ENCODE measurements at places on chromosomes 1 and 21.
A peak's percentile ranks its signal among the peaks of the same experiment; 100 is the strongest.

GRCh38 chr1:150061632-150062101 lies 5.9 kb upstream of the VPS45 start:
- no peak overlapping the region for H3K4me3 ChIP-seq
- no peaks in the 10 kb centered on the region for H3K36me3 ChIP-seq
- H3K4me1 ChIP-seq: peaks cover 7% of the 10 kb centered on the region
- DNase-seq: no peak
- peak overlapping the region; percentile 35 for H3K27ac ChIP-seq
- H3K27me3 ChIP-seq: no peaks in the 10 kb centered on the region

- no peaks in the 10 kb centered on the region for H3K27me3 ChIP-seq
- H3K4me1 ChIP-seq: no peaks in the 10 kb centered on the region
- no peaks in the 10 kb centered on the region for H3K36me3 ChIP-seq
- no peak overlapping the region for H3K27ac ChIP-seq
- H3K4me3 ChIP-seq: no peak overlapping the region
- DNase-seq: no peak
These were observed 252.5 kb upstream of the C1orf105 start for GRCh38 chr1:172167796-172168596.

GRCh38 chr1:58999676-59000075 lies 215.8 kb upstream of the JUN start:
- H3K4me3 ChIP-seq: no peak overlapping the region
- no peak for DNase-seq
- H3K27ac ChIP-seq: no peak overlapping the region
- H3K36me3 ChIP-seq: no peaks in the 10 kb centered on the region

DNA sequence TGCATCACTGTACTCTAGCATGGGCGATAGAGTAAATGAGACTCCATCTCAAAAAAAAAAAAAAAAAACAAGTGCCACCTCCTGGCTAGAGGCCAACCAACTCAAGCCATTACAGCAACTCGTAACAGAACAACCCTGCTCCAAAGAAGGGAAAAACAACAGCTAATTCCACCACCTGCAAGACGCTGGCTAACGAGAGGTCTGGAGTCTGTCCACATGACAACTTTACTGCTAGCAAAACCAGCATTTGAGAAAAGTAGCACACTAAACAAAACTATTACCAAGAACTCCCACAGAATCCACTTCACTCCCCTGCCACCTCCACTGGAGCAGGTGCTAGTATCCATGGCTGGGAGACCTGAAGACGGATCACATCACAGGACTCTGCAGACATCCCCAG lies 24.1 kb upstream of the EGLN1 start:
- DNase-seq: no peak
- H3K4me3 ChIP-seq: no peak overlapping the region
- H3K4me1 ChIP-seq: no peaks in the 10 kb centered on the region
- no peaks in the 10 kb centered on the region for H3K27me3 ChIP-seq
- no peak overlapping the region for H3K27ac ChIP-seq
- no peaks in the 10 kb centered on the region for H3K36me3 ChIP-seq

- H3K36me3 ChIP-seq: peaks cover 17% of the 10 kb centered on the region
- no peaks in the 10 kb centered on the region for H3K4me1 ChIP-seq
- peak overlapping the region; percentile 51 for H3K4me3 ChIP-seq
These were observed 14.0 kb downstream of the SEMA6C start for GRCh38 chr1:151132335-151133017.

DNA sequence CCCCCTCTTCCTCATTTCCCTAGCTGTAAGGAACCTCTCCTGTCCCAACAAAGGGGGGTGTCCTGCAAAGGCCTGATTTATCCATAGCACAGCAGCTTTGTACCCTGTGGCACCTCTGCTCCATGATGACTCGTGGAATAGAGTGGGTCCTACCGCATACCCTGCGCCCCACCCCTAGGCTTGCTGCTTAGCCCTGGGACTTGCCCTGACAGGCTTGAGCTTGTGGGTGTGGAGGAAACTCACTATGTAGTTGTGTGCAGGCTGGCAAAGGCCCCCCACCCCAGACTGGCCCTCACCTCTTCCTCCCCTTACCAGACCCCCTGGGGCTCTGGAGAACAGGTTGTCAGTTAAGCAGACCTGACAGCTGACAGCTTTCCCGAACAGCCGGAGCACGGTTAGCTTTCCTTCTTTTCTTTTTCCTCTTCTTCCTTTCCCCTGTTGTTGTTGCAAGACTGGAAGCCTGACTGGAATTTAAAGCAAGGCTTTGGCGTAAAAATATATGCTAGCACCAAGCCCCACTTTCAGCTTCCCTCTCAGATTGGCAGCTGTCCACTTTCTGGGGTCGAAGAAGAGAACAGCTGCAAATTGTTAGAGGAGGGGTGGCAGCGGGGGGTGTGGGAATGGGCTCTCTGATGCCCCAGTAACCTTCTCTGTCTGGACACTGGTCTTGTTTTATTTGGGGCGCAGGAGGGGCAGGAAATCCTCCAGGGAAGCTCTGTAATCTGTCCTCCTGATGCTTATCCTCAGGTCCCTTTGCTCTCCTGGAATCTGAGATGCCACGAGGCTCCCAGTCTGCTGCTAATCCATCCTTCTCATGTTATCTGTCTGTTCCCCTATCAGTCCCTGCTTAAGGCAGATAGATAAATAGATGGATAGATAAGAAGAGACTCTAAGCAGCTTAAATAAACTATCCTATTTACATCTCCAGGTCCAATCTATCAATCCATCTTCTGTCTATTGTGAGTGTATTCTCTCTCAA lies 134.6 kb downstream of the BRINP2 start:
- DNase-seq: no peak
- H3K4me1 ChIP-seq: no peaks in the 10 kb centered on the region

- DNase-seq: no peak
- H3K36me3 ChIP-seq: no peaks in the 10 kb centered on the region
- no peak overlapping the region for H3K27ac ChIP-seq
- H3K27me3 ChIP-seq: no peaks in the 10 kb centered on the region
These were observed 640.6 kb downstream of the PTPRU start for GRCh38 chr1:29876902-29877301.

DNA sequence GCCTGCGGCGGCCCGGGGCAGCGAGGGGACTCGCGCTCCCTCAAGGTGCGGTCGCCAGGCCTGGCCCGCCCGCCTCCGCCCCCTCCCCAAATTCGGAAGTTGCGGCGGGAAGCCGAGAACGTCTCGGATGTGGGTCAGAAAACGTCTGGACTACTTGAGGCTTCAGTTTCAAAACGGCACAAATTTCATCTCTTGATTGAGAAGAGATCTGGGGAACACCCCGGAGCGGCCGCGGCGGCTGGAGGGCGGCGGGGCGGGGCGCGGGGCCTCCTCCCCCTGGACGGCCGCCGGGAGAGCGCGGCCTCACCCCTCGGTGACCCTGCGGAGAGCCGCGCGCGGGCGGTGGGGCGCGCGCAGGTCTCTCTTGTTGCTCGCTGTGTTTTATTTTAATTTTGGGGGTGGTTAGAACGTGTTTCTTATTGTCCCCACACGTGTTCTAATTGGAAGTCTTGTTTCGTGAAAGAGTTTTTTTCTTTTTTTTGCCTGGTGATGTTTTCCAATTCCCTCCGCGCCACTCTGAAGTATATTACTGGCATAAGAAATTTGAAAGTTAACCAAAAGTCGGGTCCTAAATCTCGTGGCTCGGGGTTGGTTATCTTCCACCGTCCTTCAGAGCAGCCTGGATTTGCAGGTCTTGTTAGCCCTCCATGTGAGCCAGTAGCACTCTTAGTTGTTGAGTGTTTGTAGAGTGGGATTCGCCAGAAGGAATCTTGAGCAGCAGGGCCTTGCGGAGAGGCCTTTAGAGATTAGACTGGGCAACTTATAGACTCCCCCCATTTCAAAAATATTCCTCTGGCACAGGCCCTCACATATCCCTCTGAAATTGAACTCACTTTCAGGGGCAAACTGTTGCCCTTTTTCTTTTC lies 749 bp downstream of the PCBP3 start:
- H3K4me1 ChIP-seq: no peaks in the 10 kb centered on the region
- peak overlapping the region; percentile 36 for H3K4me3 ChIP-seq
- no peaks in the 10 kb centered on the region for H3K36me3 ChIP-seq

DNA sequence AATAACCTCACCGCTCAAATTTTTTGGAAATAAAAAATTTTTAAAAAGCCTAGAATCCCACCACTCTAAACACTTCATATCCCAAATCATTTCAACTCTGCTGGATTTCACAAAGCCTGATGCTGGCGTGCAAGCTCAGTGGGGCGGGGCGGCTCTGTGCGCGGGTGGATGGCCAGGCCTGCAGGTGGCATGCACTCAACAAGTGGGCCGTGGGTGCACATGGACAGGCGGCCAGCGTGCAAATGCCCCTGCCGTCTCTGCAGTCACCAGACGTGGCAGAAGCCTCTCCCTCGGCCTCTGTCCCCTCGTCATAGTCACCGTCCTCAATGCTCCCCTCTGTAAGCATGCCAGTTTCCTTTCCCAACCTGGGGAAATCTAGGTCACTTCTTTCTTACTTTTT lies 6.6 kb upstream of the PDE9A start:
- DNase-seq: no peak
- H3K27me3 ChIP-seq: peaks cover 27% of the 10 kb centered on the region
- no peak overlapping the region for H3K4me3 ChIP-seq
- H3K36me3 ChIP-seq: no peaks in the 10 kb centered on the region

DNA sequence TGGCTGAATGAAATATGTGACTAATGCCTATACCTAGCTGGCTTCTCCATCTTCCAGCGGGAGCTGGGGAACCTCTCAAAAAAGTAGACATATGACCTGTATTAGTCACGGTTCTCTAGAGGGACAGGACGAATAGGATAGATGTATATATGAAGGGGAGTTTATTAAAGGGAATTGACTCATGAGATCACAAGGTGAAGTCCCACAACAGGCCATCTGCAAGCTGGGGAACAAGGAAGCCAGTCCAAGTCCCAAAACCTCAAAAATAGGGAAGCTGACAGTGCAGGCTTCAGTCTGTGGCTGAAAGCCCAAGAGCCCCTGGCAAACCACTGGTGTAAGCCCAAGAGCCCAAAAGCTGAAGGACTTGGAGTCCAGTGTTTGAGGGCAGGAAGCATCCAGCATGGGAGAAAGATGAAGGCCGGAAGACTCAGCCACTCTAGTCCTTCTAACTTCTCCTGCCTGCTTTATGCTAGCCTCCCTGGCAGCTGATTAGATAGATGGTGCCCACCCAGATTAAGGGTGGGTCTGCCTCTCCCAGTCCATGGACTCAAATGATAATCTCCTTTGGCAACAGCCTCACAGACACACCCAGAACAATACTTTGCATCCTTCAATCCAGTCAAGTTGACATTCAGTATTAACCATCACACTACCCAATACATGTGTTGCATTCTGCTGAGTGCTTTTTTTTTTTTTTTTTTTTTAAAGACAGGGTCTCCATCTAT lies 19.6 kb downstream of the OLIG1 start:
- H3K36me3 ChIP-seq: no peaks in the 10 kb centered on the region
- DNase-seq: no peak
- H3K4me1 ChIP-seq: no peaks in the 10 kb centered on the region

DNA sequence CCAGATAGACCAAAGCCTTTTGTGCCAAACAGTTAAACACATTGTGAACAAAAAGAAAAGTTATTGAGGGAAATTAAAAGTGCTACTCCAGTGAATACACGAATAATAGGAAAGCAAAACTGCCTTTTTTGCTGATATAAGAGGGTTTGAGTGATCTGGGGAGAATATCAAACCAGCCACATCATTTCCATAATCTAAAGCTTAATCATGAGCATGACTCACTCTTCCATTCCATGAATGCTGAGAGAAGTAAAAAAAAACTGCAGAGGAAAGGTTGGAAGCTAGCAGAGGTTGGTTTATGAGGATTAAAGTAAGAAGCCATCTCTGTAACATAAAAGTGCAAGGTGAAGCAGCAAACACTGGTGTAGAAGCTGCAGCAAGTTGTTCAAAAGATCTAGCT lies 350.6 kb upstream of the NCAM2 start:
- H3K4me3 ChIP-seq: no peak overlapping the region
- H3K27ac ChIP-seq: no peak overlapping the region
- DNase-seq: no peak
- H3K27me3 ChIP-seq: no peaks in the 10 kb centered on the region
- no peaks in the 10 kb centered on the region for H3K4me1 ChIP-seq
- H3K36me3 ChIP-seq: no peaks in the 10 kb centered on the region

DNA sequence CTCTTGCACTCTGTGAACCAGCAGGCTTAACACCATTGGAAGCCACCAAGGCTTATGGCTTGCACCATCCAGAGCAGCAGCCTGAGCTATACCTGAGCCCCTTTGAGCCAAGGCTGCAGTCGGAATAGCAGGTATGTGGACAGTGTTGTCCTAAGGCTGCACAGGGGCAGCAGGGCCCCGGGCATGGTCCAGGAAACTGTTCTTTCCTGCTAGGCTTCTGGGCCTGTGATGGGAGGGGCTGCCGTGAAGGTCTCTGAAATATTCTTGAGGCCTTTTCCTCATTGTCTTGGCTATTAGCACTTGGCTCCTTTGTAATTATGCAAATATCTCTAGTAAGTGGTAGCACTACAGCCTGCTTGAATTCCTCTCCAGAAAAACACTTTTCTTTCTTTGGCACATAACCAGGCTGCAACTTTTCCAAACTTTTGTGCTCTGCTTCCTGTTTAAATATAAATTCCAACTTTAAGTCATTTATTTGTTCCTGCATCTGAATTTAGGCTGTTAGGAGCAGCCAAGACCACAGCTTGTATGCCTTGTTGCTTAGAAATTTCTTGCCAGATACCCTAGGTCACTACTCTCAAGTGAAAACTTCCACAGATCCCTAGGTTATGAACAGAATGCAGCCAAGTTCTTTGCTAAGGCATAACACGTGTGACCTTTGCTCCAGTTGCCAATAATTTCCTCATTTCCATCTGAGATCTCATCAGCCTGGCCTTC lies 5.2 kb downstream of the KRTAP20-4 start:
- no peaks in the 10 kb centered on the region for H3K4me1 ChIP-seq
- no peak for DNase-seq
- H3K27me3 ChIP-seq: no peaks in the 10 kb centered on the region
- H3K4me3 ChIP-seq: no peak overlapping the region
